OCI-M1 (cell line): ENCODE measurements at places on chromosomes 6 and 20.

GRCh38 chr6:37611516-37611915 lies 86.2 kb downstream of the MDGA1 start:
- no peak for DNase-seq

DNA sequence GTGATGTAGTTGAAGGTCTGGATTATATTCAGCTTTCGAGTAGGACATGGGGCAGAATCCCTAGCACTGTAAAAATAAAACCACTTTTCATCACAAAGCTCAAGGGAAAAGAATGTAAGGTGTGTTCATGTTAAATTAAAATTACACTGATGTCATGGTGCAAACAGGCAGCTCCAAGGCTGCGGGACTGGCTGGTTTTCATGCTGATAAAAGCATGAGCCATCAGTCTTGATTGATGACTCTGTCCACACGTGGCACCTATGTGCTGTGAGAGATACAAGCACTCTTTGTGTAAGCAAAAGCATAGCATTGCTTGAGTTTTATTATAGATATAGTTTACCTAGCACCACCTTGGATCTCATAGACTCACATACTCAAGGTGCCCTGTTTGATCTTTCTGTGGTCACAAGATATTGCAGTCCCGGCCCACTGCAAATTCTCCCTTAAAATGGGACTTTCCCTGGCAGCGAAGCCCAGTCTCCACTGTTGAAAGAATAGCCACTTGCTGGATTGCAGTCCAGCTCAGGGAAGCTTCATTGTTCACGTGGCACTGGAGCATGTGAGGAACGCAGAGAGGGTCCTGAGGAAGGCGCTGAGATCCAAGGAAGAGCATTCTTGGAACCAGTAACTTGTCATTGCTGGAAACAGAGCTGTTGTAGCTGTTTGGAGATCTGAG lies 90.6 kb downstream of the TIAM2 start:
- peak; percentile 64 for DNase-seq

GRCh38 chr6:24981386-24981760 lies 45.6 kb upstream of the RIPOR2 start:
- DNase-seq, result no peak

- no peak for DNase-seq
Measured at GRCh38 chr6:55578537-55579363, at the start of gene HMGCLL1. HMGCLL1 (minus strand) TSS chr6:55579192; CDS start chr6:55579055, 137 bp downstream.

- no peak for DNase-seq
Measured at GRCh38 chr20:44183282-44183681, 3.7 kb downstream of the JPH2 start.

GRCh38 chr6:138638604-138639003 lies 135.0 kb upstream of the CCDC28A start:
- DNase-seq, result no peak

DNA sequence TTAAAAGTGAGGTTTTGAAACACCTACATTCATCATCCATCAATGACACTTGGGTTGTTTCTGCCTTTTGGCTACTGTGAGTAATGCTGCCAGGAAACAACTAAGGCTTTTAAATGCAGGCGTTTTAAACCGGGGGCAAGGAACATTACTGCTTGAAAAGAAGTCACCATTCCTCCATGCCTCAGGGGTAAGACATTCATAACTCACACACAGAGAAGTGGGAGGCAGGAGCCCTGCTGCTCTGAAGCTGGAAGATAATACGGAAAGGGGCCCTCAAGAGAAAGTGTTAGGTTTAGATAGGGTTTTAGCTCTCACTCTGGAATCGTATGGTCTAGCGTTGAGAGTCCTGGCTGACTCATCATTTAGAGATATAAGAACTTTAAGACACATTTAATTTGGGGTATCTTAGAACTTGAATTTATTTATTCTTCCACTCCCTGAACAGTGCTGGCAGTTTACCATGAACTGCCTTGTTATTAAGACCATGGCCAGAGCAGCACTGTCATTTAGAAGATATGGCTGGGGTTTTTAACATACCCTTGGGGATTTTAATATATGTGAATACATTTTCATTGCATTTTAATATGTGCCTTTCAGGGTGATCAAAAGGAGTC lies 1.8 kb downstream of the TUBB1 start:
- DNase-seq, result peak; percentile 95

GRCh38 chr20:5947276-5947675 lies 3.1 kb downstream of the TRMT6 start:
- no peak for DNase-seq

GRCh38 chr20:54251096-54251495 lies 43.2 kb downstream of the PFDN4 start:
- DNase-seq, result no peak

- no peak for DNase-seq
Measured at GRCh38 chr6:155039618-155040017, 44.5 kb downstream of the TIAM2 start.

DNA sequence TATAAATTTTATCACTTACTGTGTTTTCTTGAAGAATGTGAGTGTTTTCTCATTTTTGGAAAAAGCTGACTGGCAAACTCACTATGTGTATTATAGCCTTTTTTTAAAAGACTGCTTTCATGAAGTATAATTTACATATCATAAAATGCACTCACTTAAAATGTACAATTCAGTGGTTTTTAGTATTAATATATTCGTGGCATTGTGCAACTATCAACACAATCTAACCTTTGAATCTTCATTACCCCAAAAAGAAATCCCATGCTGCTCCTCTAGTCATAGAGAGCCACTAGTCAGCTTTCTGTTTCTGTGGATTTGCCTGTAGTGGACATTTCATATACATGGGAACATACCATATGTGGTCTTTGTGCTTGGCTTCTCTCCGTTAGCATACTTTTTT lies 143.8 kb downstream of the PLCB4 start:
- DNase-seq, result no peak

- no peak for DNase-seq
Measured at GRCh38 chr6:84920021-84920420, 155.6 kb upstream of the TBX18 start.

GRCh38 chr6:110548110-110548847 lies 71.9 kb upstream of the SLC22A16 start:
- no peak for DNase-seq

- no peak for DNase-seq
Measured at GRCh38 chr6:38262026-38262425, 377.7 kb downstream of the BTBD9 start.

DNA sequence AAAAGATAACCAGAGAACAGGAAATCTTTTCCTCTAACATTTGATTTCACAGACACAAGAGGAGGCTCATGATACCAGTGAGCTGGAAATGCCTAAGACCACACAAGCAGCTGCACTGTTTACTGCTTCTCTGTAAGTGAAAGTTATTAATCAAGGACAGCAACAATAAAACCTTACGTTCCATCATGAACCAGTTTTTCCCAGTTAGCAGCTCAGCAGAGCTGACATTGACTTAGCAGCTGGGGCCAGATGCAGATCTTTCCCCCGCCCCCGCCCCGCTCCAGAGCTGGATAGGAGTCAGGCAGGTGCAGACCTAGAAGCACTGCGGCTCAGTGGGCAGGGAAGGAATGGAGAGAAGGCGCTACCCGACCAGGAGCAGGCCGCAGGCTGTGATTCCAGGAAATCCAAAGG lies 275.2 kb downstream of the GMDS start:
- no peak for DNase-seq

DNA sequence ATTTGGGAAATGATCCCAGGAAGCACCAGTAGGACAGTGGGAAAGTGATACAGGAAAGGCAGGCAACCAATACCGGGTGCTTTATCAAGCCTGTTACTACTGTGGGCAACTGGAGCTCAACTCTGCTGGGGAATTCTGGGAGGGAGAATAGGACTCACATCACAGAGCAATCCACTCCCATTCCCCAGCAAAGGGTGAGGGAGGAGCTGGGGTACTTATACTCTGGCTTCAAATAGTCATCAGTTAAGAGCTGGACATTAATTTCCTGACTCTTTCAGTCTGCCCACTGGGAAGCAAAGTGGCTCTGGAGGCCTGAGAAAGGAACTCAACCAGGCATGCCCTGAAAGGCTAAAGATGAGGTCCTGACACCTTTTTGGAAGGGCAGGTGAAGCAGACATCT lies 17.5 kb upstream of the CDH22 start:
- no peak for DNase-seq

DNA sequence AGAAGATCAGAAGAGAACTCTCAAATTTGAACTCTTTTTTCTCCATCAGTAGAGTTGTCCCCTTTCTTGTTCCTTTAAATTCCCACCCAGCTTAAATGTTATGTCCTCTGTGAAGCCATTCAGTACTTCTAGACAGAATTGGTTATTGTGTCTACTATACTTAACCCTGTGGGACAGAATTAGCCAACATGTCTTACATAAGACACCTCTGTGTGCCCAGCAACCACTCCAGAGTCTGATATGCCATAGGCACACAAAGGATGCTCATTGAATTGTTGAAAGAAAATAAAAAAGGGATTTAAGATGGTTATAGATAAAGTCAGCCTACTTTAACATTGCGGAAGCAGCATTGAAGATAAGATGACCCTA lies 77.0 kb upstream of the LTV1 start:
- no peak for DNase-seq

GRCh38 chr20:5825130-5825719 lies 75.0 kb downstream of the SHLD1 start:
- DNase-seq, result no peak

GRCh38 chr6:86306210-86306609 lies 631.1 kb upstream of the HTR1E start:
- DNase-seq, result no peak

DNA sequence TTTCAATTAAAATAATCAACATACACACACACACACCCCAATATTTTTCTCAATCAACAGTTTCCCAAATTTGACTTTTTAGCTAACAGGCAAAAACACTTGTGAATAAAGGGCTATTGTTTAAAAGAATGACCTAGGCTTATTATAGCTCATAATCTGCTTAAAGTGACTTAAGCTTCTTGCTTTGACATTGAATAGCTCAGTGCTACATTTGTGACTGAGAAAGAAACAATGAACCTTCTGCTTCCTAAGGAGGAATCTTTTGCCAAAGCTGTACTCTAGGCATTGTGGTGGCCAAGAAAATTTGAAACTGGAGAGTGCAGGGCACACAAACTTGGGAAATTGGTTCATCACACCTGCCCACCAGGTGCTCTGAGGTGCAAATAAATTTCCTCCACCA lies 282.0 kb downstream of the SYNE1 start:
- no peak for DNase-seq

- DNase-seq, result no peak
Measured at GRCh38 chr6:116290799-116291198, 11.1 kb upstream of the TSPYL1 start.

GRCh38 chr20:48040491-48040890 lies 255.2 kb upstream of the SULF2 start:
- DNase-seq, result no peak

DNA sequence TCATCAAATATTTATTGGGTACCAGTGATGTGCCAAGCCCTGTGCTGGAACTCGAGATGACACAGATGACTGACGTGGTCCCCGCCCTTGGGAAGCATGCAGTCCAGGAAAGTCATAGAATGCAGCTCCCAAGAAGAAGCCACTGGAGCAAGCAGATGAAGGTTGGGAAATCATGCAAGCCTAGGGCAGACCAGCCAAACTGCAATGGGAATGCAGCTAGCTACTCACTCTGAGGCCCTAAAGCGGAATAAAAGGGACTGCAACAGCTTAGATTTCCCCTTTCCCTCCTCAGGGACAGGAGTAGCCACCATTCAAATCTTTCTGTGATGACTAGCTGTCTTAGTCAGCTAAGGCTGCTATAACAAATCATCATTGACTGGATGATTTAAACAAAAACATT lies 152.2 kb downstream of the MAFB start:
- no peak for DNase-seq

DNA sequence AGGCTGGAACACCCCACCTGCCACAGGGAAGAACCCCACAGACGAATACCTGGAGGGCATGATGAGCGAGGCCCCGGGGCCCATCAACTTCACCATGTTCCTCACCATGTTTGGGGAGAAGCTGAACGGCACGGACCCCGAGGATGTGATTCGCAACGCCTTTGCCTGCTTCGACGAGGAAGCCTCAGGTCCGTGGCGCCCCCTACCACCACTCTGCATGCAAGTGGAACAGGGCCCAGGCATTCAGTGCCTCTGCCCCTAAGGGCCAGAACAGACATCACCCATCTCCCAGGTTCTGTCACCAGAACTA lies 6.6 kb downstream of the MYL9 start:
- DNase-seq, result no peak

GRCh38 chr6:119643876-119644275 lies 294.3 kb upstream of the MAN1A1 start:
- DNase-seq, result no peak

- peak; percentile 30 for DNase-seq
Measured at GRCh38 chr20:62122654-62123449, 577 bp downstream of the LSM14B start.

GRCh38 chr6:42091718-42092023 lies 41.3 kb downstream of the TAF8 start:
- DNase-seq, result no peak

GRCh38 chr20:34310481-34311117 lies 7.4 kb upstream of the AHCY start:
- DNase-seq, result no peak

DNA sequence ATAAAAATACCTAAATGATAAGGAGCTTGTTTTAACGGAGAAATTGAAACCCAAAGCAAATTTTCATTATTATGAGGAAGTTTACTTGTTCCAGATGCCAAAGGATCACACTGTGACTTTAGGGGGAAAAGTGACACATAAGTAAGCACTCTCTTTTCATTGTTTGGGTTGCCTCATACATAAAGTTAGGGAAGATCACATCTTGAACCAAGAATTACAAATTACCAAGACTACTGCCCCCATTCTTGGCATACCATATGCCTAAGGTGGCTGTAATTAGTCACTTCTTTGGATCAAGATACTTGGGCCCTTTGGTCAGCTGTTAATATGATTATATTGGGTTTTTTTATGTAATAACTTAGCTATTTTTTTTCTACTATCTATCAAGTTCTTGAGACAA lies 269.0 kb downstream of the COL12A1 start:
- DNase-seq, result no peak

DNA sequence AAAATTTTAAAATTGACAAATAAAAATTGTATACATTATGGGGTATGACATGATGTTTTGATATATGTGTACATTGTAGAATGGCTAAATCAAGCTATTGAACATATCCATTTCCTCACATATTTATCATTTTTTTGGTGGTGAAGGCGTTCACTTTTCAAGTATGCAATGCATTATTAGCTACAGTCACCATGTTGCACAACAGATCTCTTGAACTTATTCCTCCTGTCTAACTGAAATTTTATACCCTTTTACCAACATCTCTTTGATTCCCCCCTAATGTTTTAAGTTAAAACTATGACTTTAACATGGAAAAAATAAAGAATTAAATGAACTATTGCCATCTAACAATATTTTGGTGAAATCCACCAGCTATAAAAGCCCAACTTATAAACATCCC lies 65.2 kb upstream of the UST start:
- DNase-seq, result no peak

DNA sequence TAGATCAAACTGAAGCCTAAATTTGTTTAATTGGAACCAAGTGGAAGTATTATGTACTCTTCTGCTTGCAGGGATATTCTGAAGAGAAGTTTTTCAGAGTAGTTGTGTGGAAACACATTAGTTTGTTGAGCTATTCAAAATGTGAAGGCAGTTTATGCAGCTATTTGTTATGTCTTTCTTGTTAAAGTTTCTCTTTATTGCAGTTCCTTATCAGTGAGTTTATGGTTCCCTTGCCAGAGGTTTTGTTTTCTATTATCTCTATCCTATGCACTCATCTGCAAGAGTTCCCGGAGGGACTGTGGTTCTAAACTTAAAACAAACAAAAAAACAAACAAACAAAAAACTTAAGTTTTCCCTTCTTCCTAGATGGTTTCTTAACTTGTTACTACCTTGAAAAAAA lies 143.7 kb upstream of the SLC22A16 start:
- DNase-seq, result peak; percentile 63
